ENCODE measurements at places on chromosomes 7 and 10.

DNA sequence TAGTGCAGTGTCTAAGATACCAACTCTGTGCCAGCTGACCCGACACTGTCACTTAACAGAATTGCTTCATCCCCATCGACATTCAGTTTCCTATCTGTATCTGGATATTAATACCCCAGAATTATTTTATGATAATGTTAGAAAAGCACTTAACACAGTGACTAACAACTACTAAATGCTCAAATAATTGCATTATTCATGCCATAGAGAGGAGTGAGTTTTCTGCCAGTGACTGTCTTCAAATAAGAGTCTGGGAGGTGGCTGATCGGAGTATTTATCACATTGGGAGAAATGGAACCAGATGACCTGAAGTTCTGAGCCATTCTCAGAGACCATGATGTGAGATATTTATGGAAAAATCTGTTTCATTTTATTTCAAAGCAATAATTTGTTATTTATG is 65.7 kb downstream of the NHLRC2 start:
- DNase-seq = no peak

DNA sequence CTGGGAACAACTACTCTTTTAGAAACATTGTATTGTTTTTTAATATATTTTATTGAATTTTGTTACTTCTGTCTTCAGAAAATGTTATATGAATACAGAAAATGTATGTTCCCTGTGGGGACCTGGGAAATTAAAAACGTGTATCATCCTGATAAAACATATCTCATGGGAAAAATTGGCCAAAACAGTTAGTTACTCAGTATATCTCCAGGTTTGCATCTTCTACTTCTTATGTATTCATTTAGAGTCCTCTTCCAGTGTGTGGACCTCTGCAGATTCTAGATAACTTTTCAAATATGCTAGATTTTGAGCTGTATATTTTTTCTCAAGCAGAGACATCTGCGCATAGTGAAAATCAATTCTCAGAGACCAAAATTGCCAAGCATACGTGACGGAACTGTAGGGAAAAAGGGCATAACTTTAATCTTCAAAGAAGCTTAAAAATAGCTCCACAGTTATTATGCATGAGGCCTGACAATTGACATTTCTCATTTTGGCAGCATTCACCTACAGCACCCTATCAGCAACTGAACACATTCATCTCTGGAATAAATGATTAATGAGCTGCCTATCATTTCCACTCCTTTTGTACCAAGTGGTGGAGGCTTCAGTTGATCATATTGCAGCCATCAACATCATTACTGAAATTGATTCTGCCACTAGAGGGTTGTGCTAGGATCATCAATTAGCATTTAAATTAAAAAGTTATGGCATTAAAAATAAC is 26.4 kb upstream of the UMAD1 start:
- peak; percentile 5 for DNase-seq

- DNase-seq = no peak
These were observed 68.0 kb upstream of the VKORC1L1 start for GRCh38 chr7:65804887-65805286.

DNA sequence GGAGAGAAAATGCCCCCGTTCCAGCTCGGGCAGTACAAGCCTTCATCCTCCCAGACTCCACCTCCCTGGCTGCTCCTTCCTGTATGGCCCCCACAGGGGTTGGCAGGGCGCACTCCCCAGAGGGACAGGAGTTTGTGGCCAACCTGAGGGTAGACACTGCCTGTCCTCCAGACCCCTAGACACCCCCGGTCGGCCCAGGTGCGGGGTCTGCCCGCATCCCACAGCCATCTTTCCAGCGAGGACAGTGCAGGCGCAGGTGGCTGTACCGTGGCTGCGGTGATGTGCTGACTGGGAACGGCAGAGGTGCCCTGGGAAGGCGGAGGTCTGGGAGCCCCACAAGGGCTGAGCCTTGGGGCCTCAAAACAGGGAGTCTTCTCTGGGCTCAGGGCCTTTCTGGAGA is 81.5 kb downstream of the LHPP start:
- no peak for DNase-seq

- no peak for DNase-seq
These were observed 101.0 kb upstream of the STEAP1B start for GRCh38 chr7:22601003-22601402.

GRCh38 chr10:13801907-13802288 is 215.1 kb downstream of the PRPF18 start:
- no peak for DNase-seq

GRCh38 chr10:47137311-47137851 is 162.6 kb upstream of the GDF10 start:
- DNase-seq = no peak
